Retinal pigment epithelial cell (primary cell): ENCODE measurements at places on chromosomes 13 and 19.

DNA sequence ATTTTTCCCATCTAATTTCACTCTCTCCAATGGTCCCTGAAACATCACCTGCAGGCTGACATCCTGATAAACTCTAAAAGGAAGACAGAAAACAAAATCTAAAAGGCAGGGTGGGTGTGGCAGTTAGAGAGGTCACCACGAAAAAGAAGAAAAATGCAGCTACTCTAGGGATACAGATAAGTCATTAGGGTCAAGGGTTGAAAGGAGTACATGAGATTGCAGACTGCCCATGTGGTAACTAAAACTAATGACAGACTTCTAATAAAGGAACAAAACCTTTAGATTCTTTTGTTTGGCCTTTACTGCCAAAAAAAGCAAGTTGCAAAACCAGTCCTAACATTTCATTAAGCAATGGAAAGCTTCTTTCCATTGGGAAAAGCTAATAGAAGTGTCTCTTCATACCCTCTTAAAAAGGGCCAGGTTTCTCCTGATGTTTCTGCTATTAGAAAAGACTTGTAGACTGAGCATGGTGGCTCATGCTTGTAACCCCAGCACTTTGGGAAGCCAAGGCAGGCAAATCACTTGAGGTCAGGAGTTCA, 31.0 kb downstream of the THSD1 start:
- DNase-seq = no peak

- DNase-seq = no peak
Measured at GRCh38 chr13:112245989-112246388, 130.2 kb upstream of the SPACA7 start.

GRCh38 chr19:18231775-18232174, 5.5 kb upstream of the PDE4C start:
- no peak for DNase-seq

GRCh38 chr19:6138066-6138465, 2.6 kb downstream of the ACSBG2 start:
- no peak for DNase-seq

DNA sequence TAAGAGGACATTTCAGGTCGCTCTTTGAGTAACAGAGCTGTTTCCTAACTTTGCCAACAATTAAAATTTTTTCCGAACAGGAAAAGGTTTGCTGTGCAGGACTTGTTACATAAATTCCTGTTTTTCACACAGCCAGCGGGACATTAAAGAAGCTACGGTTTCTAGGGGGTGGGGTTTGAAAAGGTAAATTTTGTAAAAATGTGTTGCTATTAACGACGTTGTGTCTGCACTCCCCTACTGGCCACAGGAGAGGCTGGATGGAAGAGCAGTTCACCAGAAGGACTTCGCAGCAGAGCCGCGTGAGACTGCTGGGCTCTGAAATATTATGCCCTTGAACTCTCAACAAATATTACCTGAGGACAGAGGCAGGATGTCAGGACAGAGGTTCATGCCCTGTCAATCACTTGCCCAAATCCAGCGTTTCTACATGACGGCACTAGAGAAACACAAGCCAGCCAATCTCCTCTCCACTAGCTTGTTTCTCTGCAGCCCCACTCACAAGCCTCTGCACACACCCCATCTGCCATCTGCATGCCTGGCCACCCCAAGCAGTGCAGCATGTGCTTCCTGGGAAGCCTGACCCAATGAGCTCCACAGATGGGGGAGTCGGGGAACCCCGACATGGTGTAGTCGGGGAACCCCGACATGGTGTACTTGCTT, 102.0 kb downstream of the FOXO1 start:
- no peak for DNase-seq

GRCh38 chr19:34274284-34274826, 20.0 kb downstream of the GARRE1 start:
- DNase-seq = no peak

DNA sequence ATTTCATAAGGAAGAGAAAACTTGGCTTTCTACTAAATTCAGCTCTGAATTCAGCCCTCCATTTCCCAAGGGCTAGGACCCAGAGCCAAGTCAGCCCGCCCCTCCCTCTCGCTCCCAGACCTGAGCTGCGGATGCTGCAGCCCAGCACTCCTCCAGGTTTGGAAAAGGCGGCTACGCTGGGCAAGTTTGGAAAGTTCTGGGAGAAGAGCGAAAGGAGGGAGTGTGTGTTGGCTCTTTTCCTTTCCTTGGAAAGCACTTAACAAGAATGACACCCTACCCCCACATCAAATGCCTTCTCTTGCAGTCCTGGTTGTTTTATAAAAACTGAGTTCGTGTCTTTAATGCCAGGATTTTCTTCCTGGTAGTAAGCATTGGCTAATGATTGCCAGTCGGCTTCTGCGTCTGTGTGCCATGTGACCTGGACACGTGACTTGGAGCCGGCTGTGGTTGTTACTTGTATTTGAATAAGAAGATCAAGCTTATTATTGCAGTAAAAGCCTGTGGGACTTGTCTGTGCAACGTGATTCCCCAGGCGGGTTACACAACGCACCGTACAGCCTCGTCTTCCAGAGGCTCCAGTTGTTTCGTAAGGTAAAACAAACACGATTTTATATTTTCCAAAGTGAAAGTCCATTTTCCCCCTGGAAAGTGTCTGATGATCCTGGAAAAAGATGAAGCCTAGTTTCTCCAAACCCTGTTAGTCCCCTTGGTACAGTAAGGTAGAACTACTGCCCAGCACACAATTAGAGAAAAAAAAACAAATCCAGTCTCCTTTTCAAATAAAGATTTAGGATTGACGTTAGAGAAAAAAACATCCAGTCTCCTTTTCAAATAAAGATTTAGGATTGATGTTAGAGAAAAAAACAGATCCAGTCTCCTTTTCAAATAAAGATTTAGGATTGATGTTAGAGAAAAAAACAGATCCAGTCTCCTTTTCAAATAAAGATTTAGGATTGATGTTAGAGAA, 26.8 kb upstream of the UBE2L5 start:
- DNase-seq = peak; percentile 81

DNA sequence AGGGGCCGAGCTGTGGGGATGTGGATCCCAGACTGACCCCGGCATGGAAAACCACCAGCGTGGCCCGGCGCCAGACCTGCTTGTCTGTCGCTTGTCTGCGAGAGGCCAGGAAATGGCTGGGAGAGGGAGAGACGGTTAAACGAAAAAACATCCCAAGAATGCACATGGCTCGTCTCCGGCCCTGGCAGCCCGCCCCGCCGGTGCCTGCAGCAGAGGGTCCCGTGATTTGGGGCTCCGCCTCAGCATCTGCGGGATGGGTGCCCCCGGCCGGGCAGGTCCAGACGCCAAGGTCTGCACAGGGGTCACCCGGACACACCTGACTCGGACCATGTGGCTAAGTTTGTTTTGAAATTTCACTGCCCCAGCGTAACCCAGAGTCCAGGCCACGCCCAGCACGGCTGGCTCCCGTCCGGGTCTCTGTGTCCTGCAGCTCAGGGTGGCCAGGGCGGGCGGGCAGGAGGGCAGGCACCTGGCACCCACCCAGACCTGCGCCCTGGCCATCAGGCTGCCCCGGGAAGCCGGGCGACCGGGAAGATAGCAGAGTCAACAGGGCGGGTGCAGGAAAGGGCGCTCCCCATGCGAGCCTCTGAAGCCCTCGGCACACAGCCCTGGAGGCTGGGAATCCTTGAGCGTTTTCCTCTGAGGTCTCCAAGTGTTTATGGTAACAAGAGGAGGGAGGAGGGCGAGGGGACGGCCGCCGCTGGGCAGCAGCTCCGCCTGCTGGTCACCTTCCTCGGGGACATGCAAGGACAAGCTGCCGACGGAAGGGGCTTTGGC, 103.2 kb downstream of the GADD45B start:
- peak; percentile 82 for DNase-seq

- no peak for DNase-seq
Measured at GRCh38 chr13:69617587-69617986, 490.0 kb upstream of the ATXN8OS start.

- DNase-seq = no peak
Measured at GRCh38 chr13:25876247-25876646, 175.6 kb downstream of the SHISA2 start.

GRCh38 chr19:7288977-7289376, 5.2 kb downstream of the INSR start:
- DNase-seq = no peak

DNA sequence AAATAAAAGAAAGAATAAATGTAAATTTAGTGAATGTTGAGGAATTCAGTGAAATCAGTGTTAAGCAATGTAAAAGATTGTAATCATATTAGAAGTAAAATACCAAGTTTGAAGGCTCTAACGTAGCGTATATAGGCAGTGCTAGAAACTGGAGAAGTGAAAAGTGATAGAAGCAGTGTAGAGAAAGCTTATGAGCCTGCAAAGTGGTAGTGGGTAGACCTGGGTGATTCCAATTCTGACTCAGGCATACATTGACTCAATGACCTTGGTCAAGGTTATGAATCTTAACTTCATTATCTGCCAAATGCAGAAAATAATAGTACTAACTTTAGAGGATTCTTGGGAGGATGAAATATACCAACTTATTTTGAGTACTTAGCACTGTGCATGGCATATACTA, 4.1 kb downstream of the SLC10A2 start:
- DNase-seq = no peak

DNA sequence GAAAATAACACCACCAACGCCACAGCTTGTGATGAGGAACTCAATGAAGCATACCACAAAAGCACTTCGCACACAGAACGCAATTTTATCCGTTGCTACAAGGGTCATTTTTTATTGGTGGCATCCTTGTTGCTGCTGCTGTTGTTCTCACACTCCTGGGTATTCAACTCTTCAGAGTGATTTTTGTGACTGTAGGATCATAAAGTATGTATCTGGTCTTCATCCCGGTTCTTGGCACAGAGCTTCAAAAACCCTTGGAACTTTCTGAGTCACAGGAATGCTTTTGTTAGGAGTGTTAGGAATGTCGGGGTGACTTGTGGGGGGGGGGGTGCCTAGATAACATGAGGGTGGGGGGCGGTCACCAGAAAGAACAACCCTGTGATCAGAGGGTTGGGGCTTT, 108.4 kb downstream of the ZNF557 start:
- DNase-seq = peak; percentile 46
